SJCRH30 (cell line): ENCODE measurements at places on chromosomes 7 and 10. TPM values are rescaled to one million over a fixed set of nuclear protein-coding genes. Genes with fewer than 3 reads are reported as not detected.

VSTM4 gene
- total RNA-seq: 7.1 and 7.2 TPM in 2 replicates

HYAL4 gene
- not detected in 2 replicates for total RNA-seq

PRLHR gene
- total RNA-seq: not detected in 2 replicates

TMED4 gene
- total RNA-seq: 101 and 114 TPM in 2 replicates

LRIT1 gene
- not detected in 2 replicates for total RNA-seq

FAM25G gene
- total RNA-seq: 0.63 TPM in 1 of 2 replicates, not detected in the other

KEL gene
- total RNA-seq: 0.08 and 0.69 TPM in 2 replicates

CALHM3 gene
- not detected in 2 replicates for total RNA-seq

GRCh38 chr7:130943981-130944380 lies 210.0 kb upstream of the KLF14 start:
- H3K4me3 ChIP-seq: no peak overlapping the region; the same call in 1 of the 2 replicates
- DNase-seq: no peak
- H3K27ac ChIP-seq: no peak overlapping the region
- H3K27me3 ChIP-seq: no peaks in the 10 kb centered on the region

DNA sequence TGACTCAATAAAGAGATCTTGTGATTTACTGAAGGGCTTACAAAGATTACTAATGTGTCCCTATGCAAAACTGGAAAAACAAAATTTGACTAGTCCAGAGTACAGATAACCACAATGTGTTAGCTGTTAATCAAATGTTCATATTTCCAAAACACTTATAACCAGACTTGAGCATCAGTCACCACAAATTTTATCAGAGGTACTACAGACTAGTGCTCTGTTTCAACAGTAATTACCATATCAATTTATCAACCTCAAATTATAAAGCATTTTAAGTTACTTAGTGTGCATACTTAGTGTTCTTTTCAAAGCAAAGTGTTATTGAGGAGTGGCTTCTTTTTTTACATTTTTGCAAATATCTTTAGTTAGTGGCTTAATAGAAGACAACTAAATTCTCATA lies 765.9 kb downstream of the GRM8 start:
- DNase-seq: no peak
- no peak overlapping the region for H3K27ac ChIP-seq
- H3K4me3 ChIP-seq: no peak overlapping the region
- no peaks in the 10 kb centered on the region for H3K27me3 ChIP-seq

DNA sequence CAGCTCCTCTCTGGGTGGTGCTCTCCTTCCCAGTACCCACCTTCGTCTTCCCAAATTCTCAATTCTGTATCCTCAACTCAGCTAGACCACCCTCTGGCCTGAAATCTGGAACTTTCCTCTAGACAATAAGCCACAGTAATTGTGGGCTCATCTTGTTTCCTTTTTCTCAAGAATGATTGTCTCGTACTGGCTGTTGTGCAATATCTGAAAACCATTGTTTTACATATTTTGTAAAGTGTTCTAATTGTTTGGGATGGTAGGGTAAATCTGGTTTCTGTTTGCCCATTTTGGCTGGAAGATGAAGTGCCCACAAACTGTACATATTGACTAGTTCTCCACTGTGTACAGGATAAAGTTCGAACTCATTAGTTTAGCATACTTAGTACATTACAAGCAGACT lies 11.3 kb upstream of the NOBOX start:
- no peaks in the 10 kb centered on the region for H3K4me1 ChIP-seq
- H3K27ac ChIP-seq: no peak overlapping the region
- H3K36me3 ChIP-seq: no peaks in the 10 kb centered on the region
- no peaks in the 10 kb centered on the region for H3K27me3 ChIP-seq
- no peak for DNase-seq

DNA sequence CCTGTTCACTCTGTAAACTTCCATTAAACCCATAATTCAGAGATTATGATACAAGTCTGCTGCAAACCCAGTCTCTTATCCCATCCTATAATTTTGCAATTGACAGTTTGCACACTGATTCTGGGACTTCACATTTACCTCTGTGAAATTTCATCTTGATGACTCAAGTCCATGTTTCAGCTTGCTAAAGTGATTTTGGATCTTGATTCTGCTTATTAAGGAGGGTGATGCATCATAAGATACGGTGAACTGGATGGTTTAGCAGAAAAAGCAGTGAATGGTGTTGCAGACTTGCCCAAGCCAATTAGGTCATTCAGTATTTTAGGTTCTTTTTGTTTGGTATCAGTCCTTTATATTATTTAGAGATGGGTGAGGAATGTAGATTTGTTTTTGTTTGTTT lies 125.5 kb upstream of the PODXL start:
- H3K36me3 ChIP-seq: no peaks in the 10 kb centered on the region
- no peaks in the 10 kb centered on the region for H3K4me1 ChIP-seq
- H3K4me3 ChIP-seq: no peak overlapping the region
- DNase-seq: no peak
- H3K27me3 ChIP-seq: no peaks in the 10 kb centered on the region; the same call in 1 of the 2 replicates
- H3K27ac ChIP-seq: no peak overlapping the region

- H3K36me3 ChIP-seq: no peaks in the 10 kb centered on the region
- DNase-seq: no peak
- H3K27ac ChIP-seq: no peak overlapping the region
- H3K27me3 ChIP-seq: no peaks in the 10 kb centered on the region
- no peaks in the 10 kb centered on the region for H3K4me1 ChIP-seq
- H3K4me3 ChIP-seq: no peak overlapping the region
Observed at GRCh38 chr10:103983367-103983911, 16.5 kb downstream of the SLK start.

GRCh38 chr7:91759205-91759863 lies 121.2 kb downstream of the MTERF1 start:
- no peaks in the 10 kb centered on the region for H3K4me1 ChIP-seq
- H3K27ac ChIP-seq: no peak overlapping the region

DNA sequence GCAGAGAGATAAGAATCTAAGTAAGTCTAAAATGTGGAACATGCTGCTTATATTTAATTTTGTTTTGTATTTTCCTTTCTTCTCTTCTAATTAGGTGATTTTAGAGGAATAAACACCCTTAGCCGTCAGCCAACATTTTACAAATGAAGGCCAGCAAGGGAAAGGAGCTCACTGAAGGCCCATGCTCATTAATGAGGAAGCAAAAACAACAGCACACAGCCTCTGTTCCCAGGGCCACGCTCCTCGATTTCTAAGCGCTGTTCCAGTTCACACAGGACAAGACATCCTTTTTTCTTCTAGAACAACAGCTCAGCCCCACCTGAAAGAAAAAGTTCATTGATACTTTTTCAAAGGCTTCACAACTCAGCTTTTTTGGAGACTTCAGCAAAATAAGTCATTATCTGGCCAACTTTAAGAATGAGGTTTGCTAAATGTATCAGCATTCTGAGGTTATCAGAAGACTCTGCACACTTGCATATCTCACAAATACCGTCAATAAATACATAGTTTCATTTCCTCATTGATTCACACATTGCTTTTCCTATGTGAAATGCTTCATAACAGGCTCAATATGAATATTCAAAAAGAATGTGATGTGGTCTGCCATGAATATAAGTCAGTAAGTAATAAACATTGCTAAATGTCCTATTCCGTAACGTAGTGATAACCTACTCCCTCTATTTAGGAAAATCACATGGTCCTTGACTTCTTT lies 34.8 kb upstream of the SFMBT2 start:
- H3K27me3 ChIP-seq: no peaks in the 10 kb centered on the region
- H3K4me1 ChIP-seq: no peaks in the 10 kb centered on the region
- H3K4me3 ChIP-seq: no peak overlapping the region

DNA sequence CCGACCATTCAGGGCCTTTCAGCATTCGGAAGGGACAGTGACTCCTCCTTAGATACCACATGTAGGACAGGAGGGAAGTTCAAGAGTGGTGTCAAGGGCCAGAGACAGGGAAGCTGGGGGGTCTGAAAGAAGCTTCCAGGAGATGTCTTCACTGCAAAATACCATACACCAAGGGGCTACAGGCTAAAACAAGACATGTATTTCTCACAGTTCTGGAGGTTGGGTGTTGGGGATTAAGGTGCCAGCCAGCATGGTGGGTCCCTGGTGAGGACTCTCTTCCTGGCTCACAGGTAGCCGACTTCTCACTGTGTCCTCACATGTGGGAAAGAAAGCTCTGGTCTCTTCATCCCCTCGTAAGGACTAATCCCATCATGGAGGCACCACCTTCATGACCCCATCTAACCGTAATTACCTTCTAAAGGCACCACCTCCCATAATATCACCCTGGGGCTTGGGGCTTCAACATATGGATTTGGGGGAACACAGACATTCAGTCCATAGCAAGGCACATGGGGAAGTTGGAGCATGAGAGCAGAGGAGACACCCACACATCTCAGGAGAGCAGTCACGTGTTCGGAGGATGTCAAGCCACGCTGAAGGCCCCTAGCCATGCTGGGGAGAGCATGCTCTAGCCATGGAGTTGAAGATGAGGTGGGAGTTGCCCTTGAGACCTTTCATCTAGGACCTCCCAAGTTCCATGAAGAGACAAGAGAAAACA lies 73.9 kb upstream of the GDF10 start:
- DNase-seq: no peak
- no peak overlapping the region for H3K27ac ChIP-seq
- no peaks in the 10 kb centered on the region for H3K36me3 ChIP-seq
- no peaks in the 10 kb centered on the region for H3K4me1 ChIP-seq

GRCh38 chr7:66150471-66150870 lies 35.8 kb downstream of the CRCP start:
- peaks cover 44% of the 10 kb centered on the region for H3K4me1 ChIP-seq
- peaks cover 44% of the 10 kb centered on the region for H3K36me3 ChIP-seq
- H3K4me3 ChIP-seq: no peak overlapping the region
- no peaks in the 10 kb centered on the region for H3K27me3 ChIP-seq
- peak; percentile 35 for DNase-seq

- no peaks in the 10 kb centered on the region for H3K4me1 ChIP-seq
- no peaks in the 10 kb centered on the region for H3K36me3 ChIP-seq
- H3K27me3 ChIP-seq: no peaks in the 10 kb centered on the region
- H3K4me3 ChIP-seq: no peak overlapping the region
Observed at GRCh38 chr7:111600091-111600490, 37.8 kb upstream of the IMMP2L start.

DNA sequence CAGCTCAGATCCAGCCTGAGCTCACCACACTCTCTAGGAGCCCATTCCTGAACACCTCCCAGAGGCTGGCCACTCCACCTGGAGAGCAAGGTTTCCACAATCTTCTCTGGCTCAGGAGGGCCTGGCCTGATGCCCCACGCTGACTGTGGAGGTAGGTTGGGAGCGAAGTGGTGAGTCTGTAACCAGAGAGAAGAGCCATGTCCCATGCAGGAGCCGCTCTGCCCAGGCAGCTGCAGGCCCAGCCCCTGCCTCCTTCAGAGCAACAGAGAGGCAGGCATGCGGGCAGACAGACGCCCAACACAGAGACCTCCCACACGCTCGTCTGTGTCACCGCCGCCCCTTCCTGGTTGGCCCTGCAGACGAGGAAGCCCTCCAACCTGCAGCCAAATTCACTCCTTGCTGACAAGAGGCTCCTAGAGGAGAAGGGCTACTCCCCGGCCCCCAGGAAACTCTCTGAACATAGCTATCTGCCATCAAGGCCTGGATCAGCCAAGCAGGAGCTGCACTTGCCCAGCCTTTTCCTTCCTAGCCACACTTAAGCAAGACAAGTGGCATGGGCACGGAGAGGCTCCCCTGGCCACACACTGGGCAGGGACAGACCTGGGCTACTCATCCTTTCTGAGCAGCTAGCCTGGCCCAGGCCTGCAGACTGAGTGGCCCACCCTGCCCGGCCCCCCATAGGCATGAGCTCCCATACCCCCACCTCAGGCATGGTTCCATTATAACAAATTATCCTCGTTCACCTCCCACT lies 101.9 kb downstream of the GRID1 start:
- H3K4me3 ChIP-seq: no peak overlapping the region
- no peaks in the 10 kb centered on the region for H3K27me3 ChIP-seq
- no peaks in the 10 kb centered on the region for H3K36me3 ChIP-seq
- H3K4me1 ChIP-seq: no peaks in the 10 kb centered on the region
- no peak for DNase-seq

DNA sequence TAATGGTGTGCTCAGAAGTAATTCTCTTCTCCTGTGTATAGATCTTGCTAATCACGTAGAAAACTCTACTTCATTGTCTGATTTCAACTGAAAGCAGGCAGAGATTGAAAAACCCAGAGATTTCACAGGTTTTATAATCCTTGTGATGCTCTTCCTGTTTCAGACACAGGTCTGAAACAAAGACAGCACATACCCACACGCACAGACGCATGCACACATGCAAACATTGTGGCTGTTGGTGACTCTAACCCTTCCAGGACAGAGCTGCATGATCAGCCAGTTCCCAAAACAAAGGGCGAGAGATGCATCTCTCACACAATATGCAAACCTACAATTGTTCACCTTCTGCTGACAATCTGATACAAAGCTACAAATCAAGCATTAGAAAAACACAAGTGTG lies 11.1 kb upstream of the TFEC start:
- no peaks in the 10 kb centered on the region for H3K27me3 ChIP-seq
- no peaks in the 10 kb centered on the region for H3K36me3 ChIP-seq
- no peaks in the 10 kb centered on the region for H3K4me1 ChIP-seq
- no peak overlapping the region for H3K4me3 ChIP-seq
- DNase-seq: no peak

DNA sequence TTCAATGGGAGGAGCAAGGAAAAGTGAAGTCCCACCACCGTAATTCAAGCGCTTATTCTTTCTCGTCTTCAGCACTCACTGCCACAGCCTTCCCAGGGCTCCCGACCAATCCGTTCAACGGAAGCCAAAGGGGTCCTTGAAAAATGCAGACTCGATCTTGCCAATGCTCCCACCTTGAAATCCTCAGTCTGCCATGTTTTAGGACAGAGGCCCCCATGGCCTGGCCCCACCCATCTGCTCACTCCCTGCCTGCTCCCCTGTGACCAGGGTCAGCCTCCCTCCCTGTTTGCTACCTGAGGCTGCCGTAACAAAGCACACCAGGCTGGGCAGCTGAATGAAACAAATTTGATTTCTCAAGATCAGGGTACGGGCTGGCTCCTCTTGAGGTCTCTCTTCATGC lies 3.0 kb upstream of the DNAAF5 start:
- no peaks in the 10 kb centered on the region for H3K36me3 ChIP-seq
- H3K27ac ChIP-seq: no peak overlapping the region
- no peaks in the 10 kb centered on the region for H3K27me3 ChIP-seq
- H3K4me3 ChIP-seq: no peak overlapping the region
- no peak for DNase-seq
- no peaks in the 10 kb centered on the region for H3K4me1 ChIP-seq

DNA sequence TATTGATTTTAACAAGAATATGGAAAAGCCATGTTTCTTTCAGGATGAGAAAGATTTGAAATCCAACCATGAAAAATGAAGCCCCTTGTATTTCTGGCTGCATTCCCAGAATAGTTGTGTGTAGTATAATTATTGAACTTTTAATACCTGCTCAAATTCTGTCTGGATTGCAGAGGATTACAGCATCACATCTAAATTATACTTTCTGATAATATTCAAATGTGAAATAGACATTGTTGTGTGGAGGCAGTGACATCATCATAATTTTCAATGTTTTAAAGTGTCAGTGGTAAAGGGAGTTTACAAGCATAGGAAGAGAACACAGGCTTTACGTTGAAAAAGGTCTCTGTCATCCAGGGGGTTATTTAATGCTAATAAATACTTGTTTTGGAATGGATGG lies 93.4 kb downstream of the POLL start:
- no peaks in the 10 kb centered on the region for H3K36me3 ChIP-seq
- H3K27me3 ChIP-seq: no peaks in the 10 kb centered on the region
- H3K4me1 ChIP-seq: peaks cover 13% of the 10 kb centered on the region
- H3K4me3 ChIP-seq: no peak overlapping the region
- H3K27ac ChIP-seq: no peak overlapping the region
- DNase-seq: no peak
